Cerebellum (tissue), 4 donors: ENCODE measurements at places on chromosomes 1 and 21. TPM values are rescaled to one million over a fixed set of nuclear protein-coding genes. Genes with fewer than 3 reads are reported as not detected.

DNA sequence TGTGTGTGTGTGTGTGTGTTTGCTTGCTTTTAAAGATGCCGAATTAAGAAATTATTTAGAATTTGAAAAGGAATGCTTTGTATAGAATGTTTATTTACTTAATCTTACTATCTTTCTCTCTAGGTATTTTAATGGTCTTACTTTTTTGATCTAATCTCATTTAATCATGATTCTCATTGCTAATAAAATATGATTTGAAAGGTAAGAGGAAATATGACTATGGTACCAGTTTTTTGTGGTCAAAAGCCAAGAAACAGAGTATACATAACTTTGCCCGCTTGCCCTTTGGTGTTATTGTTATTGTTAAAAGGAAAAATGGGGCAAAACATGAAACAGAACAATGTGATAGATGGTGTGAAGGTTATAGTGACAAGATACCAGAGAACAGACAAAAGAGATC lies 74.6 kb downstream of the RPS6KC1 start:
- DNase-seq, result no peak

- DNase-seq, result no peak
Measured at GRCh38 chr1:224432672-224433040, 1.9 kb downstream of the WDR26 start.

- DNase-seq, result no peak
Measured at GRCh38 chr21:31744182-31744800, 12.4 kb upstream of the SCAF4 start.

- no peak for DNase-seq
Measured at GRCh38 chr1:168163670-168164069, 15.1 kb upstream of the TIPRL start.

DNA sequence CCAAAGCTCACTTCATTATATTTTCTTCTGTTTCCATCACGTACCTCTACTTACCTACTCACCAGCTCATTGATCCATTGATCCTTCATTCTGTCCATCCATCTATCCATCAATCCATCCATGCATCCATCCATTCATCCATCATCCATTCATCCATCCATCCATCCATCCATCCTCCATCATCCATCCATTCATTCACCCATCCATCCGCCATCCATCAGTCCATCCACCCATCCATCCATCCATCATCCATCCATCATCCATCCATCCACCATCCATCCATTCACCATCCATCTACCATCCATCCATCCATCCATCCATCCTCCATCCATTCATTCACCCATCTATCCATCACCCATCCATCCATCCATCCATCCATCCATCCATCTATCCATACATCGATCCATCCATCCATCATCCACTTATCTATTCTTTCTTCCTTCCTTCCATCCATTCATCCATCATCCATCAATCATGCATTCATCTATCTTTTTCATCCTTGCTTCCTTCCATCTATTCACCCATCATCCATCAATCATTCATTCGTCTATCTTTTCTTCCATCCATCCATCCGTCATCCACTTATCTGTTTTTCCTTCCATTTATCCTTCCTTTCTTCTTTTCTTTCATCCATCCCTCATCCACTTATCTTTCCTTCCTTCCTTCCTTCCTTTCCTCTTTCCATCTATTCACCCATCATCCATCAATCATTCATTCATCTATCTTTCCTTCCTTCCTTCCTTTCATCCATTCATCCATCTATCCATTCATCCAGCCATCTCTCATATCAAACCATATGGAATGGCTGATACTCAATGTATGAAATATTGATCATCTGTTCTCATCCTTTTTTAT lies 35.3 kb upstream of the ACTRT2 start:
- DNase-seq, result no peak

UMODL1 gene
- total RNA-seq, result 0.09 TPM

ATP1A4 gene
- total RNA-seq, result 0.64 TPM

DNA sequence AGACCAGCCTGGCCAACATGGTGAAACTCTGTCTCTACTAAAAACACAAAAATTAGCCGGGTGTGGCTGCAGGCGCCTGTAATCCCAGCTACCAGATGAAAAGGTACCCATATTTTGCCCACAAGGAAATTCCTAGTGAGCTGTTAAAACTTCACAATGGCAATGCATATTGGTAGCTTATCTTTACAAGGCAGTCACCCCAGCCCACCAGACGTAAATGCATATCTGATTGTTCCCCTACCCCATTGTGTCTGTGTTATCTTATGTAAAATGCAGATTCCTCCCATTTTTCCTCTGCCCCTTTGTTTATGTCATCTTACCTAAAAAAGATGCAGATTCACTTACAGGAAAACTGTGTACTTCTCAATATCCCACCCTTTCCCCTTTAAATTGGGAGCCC lies 103.1 kb upstream of the SLC2A1 start:
- DNase-seq, result no peak

OR10J1 gene
- total RNA-seq, result not detected

CLDN17 gene
- total RNA-seq, result not detected

VANGL1 gene
- 4.6 TPM for total RNA-seq

GRCh38 chr1:1517973-1518620 lies 6.1 kb downstream of the ATAD3A start:
- no peak for DNase-seq

DNA sequence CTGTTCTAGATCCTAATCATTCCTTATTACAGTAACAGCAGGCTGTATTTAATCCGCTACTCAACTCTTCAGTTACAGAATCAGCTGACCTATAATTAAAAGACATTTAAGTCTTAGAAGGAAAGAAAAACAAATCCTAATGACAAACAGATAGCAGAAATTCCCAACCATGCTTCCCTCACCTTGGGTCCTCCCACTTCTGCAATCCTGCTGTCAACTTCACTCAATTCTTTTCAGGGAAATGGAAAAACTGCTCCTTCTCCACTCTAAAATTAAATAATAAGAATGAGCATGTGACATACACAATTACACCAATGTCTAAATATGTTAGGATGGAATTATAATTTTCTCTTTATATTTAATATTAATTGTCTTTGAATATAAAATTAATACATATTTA lies 182.6 kb upstream of the LYPLAL1 start:
- DNase-seq, result no peak

WARS2 gene
- 15.3 TPM for total RNA-seq

TSTD1 gene
- total RNA-seq, result 21.6 TPM

EFNA3 gene
- 7.3 TPM for total RNA-seq

DNA sequence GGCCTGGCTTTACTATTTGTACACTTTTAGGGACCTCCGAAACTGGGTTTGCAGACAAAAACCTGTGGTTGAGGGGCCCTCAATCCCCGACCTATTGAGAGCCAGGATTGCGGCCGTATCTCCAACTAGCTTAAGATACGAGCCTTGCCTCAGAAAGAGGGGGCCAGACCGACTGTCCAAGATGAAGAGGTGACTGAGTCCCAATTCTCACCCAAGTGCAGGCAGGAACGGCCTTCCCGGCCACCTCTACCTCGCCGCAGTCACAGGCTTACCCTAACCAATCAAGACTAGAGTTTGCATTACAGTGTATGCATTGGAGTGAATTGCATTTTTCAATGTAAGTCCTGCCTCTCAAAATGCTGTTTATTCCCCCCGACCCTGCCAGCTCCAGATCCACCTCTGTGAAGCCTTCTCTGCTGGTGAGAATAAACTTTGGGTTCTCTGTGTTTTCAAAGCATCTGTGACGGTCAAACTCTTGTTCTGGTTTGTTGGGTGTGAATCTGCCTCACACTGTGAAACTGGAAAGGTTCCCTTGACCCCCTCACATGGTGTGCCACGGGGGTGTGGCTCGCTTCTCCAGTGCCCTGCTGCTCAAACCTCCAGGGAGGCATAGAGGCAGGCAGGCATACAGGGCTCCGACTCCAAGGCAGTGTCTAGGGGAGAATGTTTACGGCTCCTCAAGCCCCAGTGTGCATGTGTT lies 62.2 kb upstream of the WLS start:
- no peak for DNase-seq

EPHB2 gene
- 83.8 TPM for total RNA-seq

WNT2B gene
- total RNA-seq, result 9.3 TPM

SAMD13 gene
- total RNA-seq, result 5.1 TPM
